GM23248 (cell line): ENCODE measurements at places on chromosomes 11 and 22. TPM values are rescaled to one million over a fixed set of nuclear protein-coding genes. Genes with fewer than 3 reads are reported as not detected.

C11orf91 gene
- polyA plus RNA-seq: not detected in 2 replicates

- DNase-seq: peak; percentile 48
- H3K27me3 ChIP-seq: no peaks in the 10 kb centered on the region
- H3K27ac ChIP-seq: no peak overlapping the region
- no peak overlapping the region for H3K4me3 ChIP-seq
- H3K36me3 ChIP-seq: no peaks in the 10 kb centered on the region
These were observed 8.2 kb downstream of the ARRB1 start for GRCh38 chr11:75342966-75343870.

- H3K4me1 ChIP-seq: peaks cover 6% of the 10 kb centered on the region
- H3K4me3 ChIP-seq: no peak overlapping the region
- no peak overlapping the region for H3K27ac ChIP-seq
These were observed 75.5 kb downstream of the SCN3B start for GRCh38 chr11:123578778-123579481.

GRCh38 chr22:44566911-44567310 is 68.9 kb upstream of the RTL6 start:
- DNase-seq: no peak
- H3K27ac ChIP-seq: no peak overlapping the region
- H3K36me3 ChIP-seq: no peaks in the 10 kb centered on the region
- no peaks in the 10 kb centered on the region for H3K27me3 ChIP-seq
- H3K4me3 ChIP-seq: no peak overlapping the region

- DNase-seq: no peak
- H3K4me3 ChIP-seq: no peak overlapping the region
- H3K27me3 ChIP-seq: no peaks in the 10 kb centered on the region
- H3K27ac ChIP-seq: no peak overlapping the region
- no peaks in the 10 kb centered on the region for H3K36me3 ChIP-seq
- H3K4me1 ChIP-seq: no peaks in the 10 kb centered on the region
These were observed 17.3 kb downstream of the OR51E2 start for GRCh38 chr11:4680341-4680740.

DNA sequence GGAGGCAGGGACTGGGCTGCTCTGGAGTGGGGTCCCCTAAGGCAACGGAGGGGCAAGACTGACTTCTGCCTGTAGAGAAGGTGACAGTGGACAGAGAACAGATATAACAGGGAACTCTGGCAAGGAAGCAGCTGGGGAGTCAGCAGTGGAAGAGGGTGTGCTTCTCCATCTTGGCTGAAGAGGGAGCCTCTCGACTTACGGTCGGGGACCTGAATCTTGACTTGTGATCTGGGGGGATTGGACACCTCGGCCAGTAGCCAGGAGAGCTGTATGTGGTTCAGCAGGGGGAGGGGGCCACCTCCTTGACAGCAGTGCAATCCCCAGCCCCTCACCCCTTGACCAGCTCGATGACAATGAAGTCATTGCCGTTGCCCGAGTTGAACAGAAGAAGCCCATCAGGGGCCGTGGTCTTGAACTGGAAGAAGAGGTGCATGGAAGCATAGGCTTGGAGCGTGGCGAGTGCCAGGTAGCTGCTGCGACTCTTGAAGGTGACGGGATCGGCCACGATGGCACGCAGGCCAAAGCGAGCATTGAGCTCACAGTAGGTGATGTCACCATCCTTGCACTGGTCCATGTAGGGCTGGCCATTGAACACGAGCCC is 60.0 kb downstream of the SLC22A12 start:
- peaks cover 13% of the 10 kb centered on the region; the same call in 1 of the 2 replicates for H3K27me3 ChIP-seq
- no peaks in the 10 kb centered on the region for H3K36me3 ChIP-seq
- no peak overlapping the region for H3K4me3 ChIP-seq
- no peak overlapping the region for H3K27ac ChIP-seq
- DNase-seq: peak; percentile 62

DNA sequence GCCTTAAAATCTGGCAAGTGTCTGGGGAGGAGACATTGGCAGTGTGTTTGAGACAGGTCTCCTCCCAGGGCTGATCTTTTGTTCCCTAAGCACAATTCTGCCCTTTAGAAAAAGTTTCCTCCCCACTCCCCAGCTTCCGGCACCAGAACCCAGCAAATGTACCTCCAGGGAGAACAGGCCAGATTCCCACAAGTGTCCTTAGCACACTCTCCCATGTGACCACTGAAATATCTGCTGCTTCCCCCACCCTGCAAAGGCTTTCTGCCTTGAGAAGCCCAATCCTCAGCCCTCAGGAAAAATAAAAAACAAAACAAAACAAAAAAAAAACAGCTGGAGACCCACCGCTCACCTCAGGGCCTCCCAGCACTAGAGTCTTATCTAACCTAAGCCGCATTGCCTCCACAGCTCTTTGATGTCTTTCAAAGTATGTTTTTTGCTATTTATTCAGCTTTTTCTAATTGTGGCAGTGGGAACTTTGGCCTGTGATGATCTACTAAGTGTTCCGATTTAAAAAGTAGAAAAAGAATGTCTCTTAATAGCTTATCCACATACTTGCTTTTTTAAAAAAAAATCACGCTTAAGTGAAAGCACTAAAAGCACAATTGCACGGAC is 29.0 kb upstream of the FBLN1 start:
- peaks cover 19% of the 10 kb centered on the region for H3K4me1 ChIP-seq
- no peak for DNase-seq
- no peaks in the 10 kb centered on the region for H3K27me3 ChIP-seq
- no peak overlapping the region for H3K4me3 ChIP-seq
- H3K27ac ChIP-seq: no peak overlapping the region

- H3K4me1 ChIP-seq: no peaks in the 10 kb centered on the region
- H3K27ac ChIP-seq: no peak overlapping the region
- no peak overlapping the region for H3K4me3 ChIP-seq
These were observed 21.8 kb downstream of the PRR5 start for GRCh38 chr22:44723801-44724200.
